Foreskin fibroblast (primary cell): ENCODE measurements at places on chromosomes 12 and 14.

- no peak for DNase-seq
Measured at GRCh38 chr14:76927971-76928700, 100.4 kb downstream of the IRF2BPL start.

GRCh38 chr12:34602213-34602940, 580.1 kb downstream of the ALG10 start:
- DNase-seq, result no peak

- no peak for DNase-seq
Measured at GRCh38 chr12:6424866-6425265, 19.9 kb upstream of the CD27 start.

GRCh38 chr14:41167040-41167439, 439.6 kb upstream of the LRFN5 start:
- no peak for DNase-seq

GRCh38 chr14:101963052-101963451, 1.3 kb upstream of the DYNC1H1 start:
- no peak for DNase-seq

DNA sequence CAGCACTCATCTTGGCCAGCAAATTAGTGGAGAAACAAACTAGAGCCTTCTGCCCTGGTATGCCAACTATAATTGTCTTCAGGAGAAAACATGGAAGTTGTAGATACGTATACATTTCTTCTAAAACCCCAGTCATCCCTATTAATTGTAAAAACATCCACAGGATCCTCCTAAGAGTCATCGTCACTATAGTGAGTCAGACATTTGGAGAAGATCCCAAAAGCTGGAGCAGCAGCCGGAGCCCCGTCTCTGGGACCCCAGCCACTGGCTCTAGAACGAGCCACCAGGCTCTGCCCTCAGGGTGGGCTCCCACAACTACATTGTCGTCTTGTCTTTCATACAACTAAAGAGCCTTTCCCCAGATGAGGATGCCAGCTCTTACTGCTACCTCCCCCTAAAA, 15.5 kb downstream of the PRKAB1 start:
- DNase-seq, result peak; percentile 77

DNA sequence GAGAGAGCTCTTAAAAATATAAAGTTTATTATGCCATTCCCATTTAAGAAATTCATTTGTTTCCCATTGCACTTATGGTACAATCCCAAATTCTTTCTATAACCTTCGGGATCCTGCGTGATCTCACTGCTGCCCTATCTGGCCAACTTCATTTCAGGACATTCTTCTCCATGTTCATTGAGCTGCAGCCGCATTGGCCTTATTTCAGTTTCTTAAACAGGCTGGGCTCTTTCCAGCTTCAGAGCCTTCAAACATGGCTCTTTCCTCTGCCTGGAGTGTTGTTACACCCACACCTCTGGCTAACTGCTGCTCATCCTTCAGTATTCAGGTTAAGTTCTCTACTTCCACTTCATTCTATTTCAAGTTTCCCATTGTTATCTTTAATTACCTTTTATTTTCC, 58.5 kb upstream of the LRTM2 start:
- no peak for DNase-seq

- peak; percentile 50 for DNase-seq
Measured at GRCh38 chr12:1662761-1663439, 28.0 kb upstream of the ADIPOR2 start.

- peak; percentile 81 for DNase-seq
Measured at GRCh38 chr12:31959701-31960391, 631 bp downstream of the RESF1 start.

- no peak for DNase-seq
Measured at GRCh38 chr12:12202747-12203146, 64.1 kb downstream of the LRP6 start.

DNA sequence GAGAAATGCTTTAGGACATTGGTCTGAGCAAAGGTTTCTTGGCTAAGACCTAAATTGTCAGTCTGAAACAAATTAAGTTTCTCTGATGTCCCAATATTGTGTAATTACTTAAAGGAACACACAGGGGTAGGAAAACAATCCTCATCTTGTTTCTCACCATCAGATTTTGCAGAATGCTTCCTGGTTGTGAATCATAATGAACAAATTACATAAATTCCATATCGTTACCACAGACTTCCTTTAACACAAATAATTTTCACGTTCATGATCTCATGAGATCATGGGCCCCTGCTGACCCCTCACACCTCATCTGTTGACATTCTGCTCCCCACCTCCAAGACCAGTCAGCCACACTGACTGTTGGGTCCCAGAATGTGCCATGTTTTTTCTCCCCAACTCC, 194.1 kb downstream of the MON2 start:
- peak; percentile 84 for DNase-seq

- no peak for DNase-seq
Measured at GRCh38 chr12:102371165-102371564, 109.2 kb downstream of the IGF1 start.

GRCh38 chr12:69062621-69063237, 129.8 kb upstream of the CPM start:
- DNase-seq, result no peak

- no peak for DNase-seq
Measured at GRCh38 chr14:85523624-85524023, 6.3 kb upstream of the FLRT2 start.

DNA sequence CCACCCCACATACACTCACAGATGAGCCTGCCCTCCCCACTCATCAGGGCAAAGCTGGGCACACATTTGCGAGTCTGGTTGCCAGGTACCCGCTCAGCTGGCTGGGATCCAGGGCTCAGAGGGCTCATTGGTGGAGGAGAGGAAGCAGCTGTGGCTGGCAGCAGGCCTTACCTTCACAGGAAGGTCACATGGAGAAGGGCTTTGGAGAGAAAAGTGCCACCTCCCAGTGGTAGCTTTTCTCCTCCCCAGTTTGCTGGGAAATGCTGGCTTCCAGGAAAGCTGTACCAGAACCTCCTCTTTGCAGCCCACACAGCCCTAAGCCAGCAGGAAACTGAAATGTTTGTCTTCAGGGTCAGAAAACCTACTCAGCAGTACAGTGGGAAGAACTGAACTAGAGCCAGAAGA, 55.6 kb downstream of the LGMN start:
- no peak for DNase-seq

DNA sequence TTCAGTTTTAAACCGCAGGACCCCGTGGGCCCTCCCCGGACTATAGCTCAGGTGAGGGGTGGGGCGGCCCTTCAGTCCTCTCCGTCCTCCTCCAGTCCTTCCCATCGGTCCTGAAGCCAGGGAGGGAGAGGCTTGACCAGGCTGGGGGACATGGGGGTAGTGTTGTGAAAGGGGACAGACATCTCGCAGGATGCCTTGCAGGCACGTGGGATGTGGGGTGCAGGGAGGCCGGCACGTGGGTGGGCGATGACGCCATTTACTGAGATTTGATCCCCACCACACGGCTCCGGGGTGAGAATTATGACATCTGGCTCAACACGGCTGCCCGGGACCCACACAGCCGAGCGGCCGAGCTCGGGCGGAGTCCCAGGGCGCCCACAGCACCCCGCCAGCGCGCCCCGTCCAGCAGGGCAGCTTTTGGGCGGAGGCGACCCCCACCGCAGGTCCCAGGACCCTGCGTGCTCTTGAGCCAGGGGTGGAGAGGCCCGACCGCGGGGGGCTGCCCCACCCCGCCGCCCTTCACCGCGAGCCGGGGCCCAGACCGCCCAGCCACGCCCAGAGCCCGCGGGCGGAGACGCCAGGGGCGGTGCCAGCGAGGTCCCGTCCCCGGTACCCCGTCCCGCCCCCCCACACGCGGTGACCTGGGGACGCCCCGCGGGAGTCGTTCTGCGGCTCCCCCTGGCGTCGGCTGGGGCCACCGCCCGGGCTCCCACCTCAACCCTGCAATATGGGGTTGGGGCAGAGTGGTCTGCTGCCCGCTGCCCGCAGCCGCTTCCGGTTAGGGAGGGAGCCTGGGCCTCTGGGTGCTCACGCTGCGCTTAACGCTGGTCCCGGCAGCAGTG, 3.3 kb upstream of the EXOC3L4 start:
- peak; percentile 60 for DNase-seq

GRCh38 chr12:98418357-98419075, 96.9 kb upstream of the TMPO start:
- peak; percentile 85 for DNase-seq

GRCh38 chr14:44154874-44155273, 352.2 kb downstream of the FSCB start:
- no peak for DNase-seq

- DNase-seq, result peak; percentile 21
Measured at GRCh38 chr12:100234591-100235304, 32.1 kb downstream of the DEPDC4 start.

- peak; percentile 18 for DNase-seq
Measured at GRCh38 chr12:104825408-104825807, 132.7 kb downstream of the SLC41A2 start.

- DNase-seq, result no peak
Measured at GRCh38 chr14:35342489-35343010, 50.4 kb downstream of the PSMA6 start.

GRCh38 chr12:53287741-53288216, 7.6 kb upstream of the PFDN5 start:
- DNase-seq, result peak; percentile 79

DNA sequence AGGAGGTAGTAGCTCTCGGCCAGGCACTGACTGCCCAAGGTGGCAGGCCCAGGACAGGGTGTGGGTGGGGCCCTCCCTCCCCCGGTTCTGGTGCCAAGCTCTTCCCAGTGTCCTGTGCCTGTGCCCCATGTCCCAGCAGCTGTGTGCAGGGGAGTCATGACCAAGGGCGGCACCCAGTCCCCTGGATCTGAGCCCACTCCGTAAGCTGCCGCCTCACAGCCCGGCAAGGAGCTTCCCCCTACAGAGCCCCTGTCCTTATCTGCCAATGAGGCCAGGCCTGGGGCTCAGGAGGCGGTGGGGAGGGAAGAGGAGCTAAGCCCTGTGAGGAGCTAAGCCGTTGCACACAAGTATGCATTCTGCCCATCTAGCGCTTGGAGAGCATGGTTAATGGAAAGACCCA, 5.6 kb upstream of the C14orf180 start:
- DNase-seq, result no peak

- no peak for DNase-seq
Measured at GRCh38 chr12:29314416-29314815, 66.6 kb downstream of the ERGIC2 start.

DNA sequence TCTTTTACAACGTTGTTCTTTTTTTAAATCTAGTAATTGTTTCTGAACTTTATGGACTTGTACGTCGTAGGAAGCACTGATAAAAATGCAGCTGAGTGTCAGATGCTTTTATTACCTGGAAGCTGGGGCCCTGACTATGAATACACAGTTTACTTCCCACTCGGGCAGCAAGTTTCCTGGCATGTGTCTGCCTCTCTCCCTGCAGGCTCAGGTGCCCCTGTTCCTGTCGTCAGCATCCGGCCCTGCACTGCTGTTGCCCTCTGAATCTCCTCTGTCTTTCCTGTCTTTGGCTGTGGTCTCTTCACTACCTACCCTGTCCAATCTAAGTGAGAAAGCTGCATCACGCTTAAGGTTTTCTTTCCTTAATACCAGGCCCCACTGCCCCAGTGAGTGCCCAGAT, 75.8 kb downstream of the PELI2 start:
- no peak for DNase-seq

- no peak for DNase-seq
Measured at GRCh38 chr14:99721792-99722516, 37.9 kb downstream of the CYP46A1 start.

DNA sequence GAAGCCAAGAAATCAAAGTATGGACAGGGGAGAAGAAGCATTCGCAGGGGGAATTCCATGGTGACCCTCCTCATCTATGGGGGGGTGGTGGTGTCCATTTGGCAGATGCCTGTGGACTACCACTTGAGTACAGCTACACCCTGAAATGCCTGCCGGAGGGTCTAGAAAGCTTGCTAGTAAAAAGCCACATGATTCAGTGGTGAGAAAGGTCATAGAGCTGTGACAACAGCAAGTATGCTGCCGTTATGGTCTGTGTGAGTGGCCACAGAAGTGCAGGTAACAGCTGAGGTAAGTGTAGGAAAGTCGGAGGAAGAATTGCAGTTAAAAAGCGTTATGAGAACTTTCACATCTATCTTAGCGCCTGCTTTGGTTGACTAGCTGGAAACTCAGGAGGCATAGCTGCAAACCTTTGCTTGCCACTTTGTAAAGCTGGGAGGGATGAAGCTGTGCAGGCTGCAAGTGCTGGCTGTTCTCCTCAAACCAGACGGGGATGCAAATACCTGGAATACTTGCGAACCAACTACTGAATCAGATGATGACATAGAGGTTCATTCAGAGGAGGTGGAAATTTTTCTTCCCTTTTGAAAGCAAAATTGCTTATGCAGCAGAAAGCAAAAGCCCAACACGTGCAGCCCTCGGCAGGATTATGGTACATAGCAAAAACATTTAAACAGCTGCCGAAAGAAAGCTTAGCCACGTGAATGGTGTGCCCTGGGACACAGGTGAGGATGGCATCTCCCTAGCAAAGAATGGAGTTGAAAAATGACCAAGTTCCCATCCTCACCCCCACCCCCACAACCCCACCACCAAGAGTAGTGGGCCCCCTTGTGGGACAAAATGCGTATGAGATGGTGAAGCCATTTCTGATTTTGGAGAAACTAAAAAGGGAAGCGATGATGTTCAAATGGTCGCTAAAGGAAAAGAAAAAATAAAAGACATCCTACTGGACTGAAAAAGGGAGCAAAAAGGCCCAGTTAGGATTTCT, 287.0 kb downstream of the RERGL start:
- no peak for DNase-seq

DNA sequence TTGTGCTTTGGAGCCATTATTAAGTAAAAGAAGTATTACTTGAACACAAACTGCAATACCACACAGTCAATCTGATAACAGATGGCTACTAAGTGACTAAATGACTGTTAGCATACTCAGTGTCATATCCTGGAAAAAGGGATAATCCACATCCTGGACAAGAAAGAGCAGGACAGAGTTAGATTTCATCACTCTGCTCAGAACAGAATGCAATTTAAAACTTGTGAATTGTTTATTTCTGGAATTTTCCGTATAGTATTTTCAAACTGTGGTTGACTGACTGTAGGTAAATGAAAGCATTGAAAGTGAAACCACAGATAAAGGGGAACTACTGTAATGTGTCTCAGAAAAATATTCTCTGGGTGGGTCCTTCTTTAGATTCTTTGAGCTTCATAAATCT, 458.8 kb downstream of the TMEM117 start:
- no peak for DNase-seq

- DNase-seq, result no peak
Measured at GRCh38 chr12:119204131-119204530, 25.4 kb downstream of the HSPB8 start.

DNA sequence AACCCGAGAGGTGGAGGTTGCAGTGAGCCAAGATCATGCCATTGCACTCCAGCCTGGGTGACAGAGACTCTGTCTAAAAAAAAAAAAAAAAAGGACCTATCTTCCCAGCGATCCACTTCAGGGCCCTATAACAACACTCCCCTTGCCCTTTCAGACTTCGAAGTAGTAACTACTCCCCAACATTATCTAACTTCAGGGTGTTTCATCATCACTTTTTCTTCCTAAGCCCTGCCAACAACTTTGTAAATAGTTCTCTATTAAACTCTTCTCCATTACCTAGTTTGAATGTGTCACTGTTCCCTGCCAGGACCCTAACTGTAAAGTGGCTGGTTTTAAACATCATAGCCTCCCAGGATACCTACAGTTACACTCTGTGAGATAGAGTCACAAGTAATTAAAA, 220.8 kb downstream of the BTG1 start:
- DNase-seq, result no peak
